ENCODE measurements at places on chromosomes 13 and 19.

- no peak for DNase-seq
Measured at GRCh38 chr13:79407349-79407979, 1.4 kb upstream of the RBM26 start.

DNA sequence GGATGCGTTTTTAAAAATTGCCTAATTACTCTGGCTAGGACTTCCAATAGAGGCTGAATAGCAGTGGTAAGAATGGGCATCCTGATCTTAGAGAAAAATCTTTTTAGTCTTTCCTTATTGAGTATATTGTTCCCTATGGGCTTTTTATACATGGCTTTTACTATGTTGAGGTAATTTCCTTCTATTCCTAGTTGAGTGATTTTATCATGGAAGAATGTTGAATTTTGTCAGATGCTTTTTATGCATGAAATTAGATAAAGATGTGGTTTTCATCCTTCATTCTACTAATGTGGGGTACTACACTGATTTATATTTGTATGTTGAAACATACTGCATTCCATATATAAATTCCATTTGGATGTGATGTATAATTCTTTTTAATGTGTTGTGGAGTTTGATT, 2673.8 kb downstream of the PCDH9 start:
- DNase-seq = no peak

DNA sequence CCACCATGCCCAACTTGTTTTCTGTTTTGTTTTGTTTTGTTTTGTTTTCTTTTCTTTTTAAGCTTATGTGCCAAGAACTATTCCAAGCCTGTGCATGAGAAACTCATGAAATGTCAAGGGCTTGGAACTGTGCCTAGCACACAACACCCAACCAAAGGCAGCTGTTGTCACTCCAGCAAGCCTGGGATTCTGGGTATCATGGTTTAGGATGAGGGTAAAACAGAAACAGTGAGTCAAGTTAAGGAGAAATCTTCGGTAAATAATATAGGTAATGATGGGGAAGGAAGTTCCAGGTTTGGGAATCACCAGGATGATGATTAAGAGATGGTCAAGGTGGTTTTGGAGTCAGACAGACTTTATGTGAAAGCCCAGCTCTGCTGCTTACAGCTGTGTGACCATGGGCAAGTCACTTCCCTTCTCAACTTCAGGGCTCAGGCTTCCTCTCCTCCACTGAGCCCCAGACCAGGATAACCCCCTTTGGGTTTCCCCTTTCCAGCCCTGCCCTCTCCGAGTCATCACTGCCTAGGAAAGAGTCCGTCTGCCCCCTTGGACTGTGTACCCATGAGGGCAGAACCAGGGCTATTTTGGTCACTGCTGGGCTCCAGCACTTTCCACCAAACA, 5.0 kb downstream of the PVR start:
- peak; percentile 96 for DNase-seq

GRCh38 chr19:21698215-21698614, 69.2 kb downstream of the ZNF100 start:
- peak; percentile 33 for DNase-seq

- DNase-seq = no peak
Measured at GRCh38 chr13:80235967-80236302, 105.0 kb downstream of the SPRY2 start.

DNA sequence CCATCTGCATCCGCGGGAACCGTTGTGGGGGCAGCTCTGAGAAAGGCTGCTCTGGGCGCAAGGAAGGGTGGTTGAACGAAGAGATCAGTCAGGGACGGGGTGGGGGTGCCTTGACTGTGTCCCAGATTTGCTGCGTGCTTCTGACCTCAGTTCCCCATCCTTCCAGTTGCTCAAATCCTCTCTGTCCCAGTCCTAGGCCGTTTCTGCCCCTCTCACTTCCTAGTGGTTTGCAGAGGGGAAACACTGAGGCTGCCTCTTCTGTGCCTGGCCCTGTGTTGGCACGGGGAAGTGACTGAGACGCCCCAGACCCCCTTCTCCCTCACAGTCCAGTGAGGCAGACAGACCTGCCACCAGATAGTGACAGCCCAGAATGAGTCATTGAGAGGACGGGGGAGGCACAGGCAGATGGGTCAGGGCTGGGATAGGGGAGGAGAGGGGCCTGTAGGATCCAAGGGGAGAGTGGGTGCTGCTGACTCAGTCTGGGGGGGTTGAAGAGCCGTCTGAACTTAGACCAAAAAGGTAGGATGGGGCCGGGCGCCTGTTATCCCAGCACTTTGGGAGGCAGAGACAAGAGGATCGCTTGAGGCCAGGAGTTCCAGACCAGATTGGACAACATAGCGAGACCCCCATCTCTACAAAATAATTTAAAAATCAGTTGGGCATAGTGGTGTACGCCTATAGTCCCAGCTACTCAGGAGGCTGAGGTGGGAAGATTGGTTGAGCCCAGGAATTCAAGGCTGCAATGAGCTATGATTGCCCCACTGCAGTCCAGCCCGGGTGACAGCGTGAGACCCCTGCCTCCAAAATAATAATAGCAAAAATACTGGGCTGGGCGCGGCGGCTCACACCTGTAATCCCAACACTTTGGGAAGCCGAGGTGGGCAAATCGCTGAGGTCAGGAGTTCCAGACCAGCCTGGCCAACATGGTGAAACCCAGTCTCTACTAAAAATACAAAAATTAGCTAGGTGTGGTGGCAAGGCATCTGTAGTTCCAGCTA, 26.5 kb downstream of the NUMBL start:
- peak; percentile 31 for DNase-seq

DNA sequence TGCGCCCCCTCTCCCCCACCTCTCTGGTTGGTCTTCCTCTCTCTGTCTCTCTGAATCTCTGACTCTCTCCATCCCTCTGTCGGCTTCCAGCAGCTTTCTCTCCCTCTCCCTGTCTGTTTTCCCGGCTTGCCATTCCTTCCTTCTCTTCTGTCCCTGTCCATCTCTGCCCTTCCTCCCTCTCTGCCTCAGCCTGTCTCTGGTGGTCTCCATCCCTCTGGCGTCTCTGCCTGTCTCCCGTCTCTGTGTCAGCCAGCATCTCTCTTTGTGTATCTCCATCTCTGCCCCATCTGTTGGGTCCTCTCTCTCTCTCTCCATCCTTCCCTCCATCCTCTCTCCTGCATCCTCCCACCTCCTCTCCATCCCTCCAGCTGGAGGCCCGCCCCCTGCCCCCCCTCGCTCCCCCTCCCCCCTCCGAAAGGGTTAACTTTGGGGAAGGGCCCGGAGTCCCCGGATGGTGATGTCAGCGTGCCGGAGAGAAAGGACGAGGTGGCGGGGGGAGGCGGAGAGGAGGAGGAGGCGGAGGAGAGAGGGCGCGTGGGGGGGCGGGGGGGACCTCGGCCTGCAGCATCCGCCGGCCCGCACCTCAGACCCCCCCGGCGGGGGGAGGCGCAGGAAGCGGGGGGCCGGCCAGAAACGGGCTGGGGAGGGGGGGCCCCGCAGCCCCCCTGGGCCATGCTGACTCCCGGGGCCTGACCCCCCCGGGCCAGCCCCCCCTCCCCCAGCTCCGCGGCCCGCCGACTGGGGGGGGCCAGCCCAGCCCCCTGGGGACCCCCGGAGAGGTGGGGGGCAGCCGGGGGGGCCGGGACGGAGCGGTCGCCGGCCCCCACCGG, at the start of gene BRSK1:
Gene BRSK1 (plus strand): TSS at position 450 of the 830 bp plus-strand sequence. CDS start 446 bp downstream, outside the sequence.
- DNase-seq = peak; percentile 34

DNA sequence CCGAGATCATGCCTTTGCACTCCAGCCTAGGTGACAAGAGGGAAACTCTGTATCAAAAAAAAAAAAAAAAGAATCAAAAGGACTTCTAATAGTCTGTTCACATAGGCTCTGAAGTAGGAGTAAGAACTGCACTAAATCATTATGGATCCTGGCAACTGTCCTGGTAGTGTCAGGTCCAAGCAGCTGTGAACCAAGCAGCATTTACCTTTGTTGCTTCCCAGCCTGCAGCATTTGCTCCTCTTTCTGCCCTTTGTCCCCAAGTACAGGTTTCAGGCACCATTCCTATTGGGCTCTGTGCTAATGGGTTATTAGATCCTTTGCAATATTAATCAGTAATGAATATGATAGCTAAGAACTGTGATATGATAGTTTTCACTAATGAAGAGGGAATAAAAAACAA, 77.4 kb upstream of the NBEA start:
- no peak for DNase-seq

GRCh38 chr13:26743971-26744370, 16.6 kb downstream of the GPR12 start:
- DNase-seq = no peak

DNA sequence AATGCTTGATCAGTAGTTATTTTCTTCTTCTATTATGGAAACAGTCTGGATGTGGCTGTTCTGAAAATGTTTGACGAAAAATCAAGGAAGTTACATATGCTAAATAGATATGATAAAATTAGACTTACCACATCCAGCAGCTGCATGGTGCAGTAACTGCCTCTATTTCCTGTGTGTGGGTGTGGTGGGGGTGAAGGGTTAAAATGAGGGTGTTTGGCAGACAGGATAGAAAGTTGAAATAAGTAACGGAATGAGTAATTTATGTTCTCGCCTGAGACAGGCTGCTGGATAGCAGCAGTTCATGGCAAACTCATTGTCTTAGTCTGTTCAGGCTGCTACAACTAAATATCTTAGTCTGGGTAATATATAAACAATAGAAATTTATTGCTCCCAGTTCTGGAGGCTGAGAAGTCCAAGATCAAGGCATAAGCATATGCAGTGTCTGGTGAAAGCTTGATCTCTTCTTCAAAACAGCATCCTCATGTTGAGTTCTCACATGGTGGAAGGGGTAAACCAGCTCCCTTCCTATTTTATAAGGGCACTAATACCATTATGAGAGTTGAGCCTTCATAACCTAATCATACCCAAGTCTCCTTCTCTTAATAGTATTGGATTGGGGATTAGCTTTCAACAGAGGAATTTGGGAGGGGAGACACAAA, 1248.9 kb downstream of the SLITRK5 start:
- no peak for DNase-seq
